ENCODE measurements at places on chromosomes 1 and 21. TPM values are rescaled to one million over a fixed set of nuclear protein-coding genes. Genes with fewer than 3 reads are reported as not detected.

Gene HJV
- total RNA-seq, result 0.31 TPM

Gene MIXL1
- 0.39 TPM for total RNA-seq

Gene HUNK
- 1.9 TPM for total RNA-seq

Gene PCP4L1
- not detected for total RNA-seq

Gene S100A6
- 106 TPM for total RNA-seq

Gene AGMAT
- total RNA-seq, result 0.20 TPM

Data from A673 (cell line).